ELF-1 (cell line): ENCODE measurements at places on chromosomes 5 and 9.
A peak's percentile ranks its signal among the peaks of the same experiment; 100 is the strongest.

DNA sequence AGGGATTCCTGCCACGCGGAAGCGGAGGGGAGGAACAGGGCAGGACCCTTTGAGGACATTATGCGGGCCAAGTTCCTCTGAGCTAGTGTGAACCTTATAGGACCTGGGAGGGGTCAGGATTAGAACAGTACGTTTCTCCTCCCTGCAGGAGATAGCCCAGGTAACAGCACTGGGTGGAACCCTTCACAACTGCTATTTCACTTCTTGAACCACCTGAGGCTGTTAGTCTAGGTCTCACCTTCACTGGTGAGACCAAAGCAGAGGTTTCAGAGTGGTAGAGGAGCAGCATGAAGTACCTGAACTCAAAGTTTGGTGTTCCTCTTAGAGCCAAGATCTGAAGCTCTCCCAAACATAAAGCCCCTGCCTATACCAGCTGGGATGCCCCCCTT is 832 bp downstream of the EIF4EBP3 start:
- no peak for DNase-seq

DNA sequence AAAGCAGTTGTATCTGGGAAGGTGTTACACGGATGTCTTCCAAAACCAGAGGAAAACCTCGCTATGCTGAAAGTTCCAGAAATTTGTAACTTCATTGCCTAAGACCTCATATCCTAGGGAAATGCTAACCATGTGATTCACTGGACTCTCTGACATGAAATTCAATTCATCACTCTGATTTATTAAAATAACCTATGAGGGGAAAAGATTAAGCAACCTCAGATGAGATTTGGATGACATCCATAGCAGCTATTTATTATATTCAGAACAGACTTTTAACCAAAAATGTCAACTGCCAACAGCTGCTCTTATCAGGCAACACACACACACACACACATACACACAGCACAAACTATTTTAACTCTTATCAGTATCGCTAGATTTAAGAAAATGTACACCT is 1006.4 kb upstream of the CTNND2 start:
- DNase-seq: no peak

DNA sequence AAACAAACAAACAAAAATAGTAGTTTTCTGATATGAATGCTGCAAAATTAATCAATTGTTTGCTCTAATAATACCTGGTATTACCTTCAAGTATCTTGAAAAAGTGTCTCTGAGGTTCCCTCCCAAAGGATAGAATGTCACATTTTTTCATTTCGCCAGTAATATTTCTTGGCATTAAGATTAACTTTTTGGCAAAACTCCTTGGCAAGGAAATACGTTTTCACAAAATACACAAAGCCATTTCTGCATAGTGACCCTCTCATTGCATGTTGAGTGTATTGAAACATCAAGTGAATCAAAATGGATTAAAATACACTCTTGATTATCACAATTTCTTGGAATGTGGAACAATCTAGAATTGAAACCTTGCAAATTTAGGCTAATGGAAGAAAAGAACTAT is 230.5 kb downstream of the ATPSCKMT start:
- no peak for DNase-seq

DNA sequence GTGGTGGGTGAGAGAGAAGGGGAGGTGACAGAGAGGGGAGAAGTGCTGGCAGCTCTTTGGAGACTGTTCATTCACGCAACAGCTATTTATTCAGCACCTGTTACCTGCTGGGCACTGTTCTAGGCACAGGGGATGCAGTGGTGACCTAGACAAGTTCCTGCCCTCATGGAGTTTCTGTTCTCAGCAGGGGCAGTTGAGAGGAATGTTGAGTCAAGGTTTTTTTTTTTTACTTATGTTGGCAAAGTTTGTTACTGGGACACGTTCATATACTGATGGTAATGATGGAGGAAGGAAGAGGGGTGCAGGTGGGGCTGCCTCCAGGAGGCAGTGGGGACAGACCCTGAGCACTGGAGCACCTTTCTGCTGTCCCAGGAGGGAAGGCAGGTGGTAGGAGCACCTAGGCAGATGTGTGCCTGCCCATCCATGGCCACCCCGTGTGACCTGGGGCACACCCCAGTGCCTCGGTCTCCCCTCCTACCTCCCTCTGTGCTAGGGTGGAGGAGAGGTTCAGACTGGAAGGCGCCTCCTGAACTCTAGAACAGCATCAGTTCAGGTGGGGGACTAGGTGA is 49.4 kb upstream of the SLC25A51 start:
- DNase-seq: no peak

DNA sequence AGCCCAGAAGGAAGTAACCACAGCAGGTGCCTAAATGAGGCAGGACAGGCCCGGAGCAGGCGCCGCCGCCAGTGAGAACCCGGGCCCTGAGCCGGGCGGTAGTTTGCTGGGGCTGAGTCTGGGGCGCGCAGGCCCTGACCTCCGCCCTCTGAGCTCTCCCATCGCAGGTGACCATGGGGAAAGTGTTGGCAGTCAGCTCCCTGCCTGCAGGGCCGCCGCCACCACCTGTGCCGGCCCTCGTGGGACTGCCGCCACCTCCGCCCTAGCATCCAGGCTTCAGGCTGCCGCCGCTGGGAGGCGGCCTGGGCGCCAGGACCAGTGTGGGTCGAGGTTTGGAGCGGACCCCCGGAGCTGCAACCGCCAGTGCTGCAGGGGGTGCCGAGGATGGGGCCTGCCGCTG is 61.1 kb downstream of the TARS1 start:
- DNase-seq: no peak

DNA sequence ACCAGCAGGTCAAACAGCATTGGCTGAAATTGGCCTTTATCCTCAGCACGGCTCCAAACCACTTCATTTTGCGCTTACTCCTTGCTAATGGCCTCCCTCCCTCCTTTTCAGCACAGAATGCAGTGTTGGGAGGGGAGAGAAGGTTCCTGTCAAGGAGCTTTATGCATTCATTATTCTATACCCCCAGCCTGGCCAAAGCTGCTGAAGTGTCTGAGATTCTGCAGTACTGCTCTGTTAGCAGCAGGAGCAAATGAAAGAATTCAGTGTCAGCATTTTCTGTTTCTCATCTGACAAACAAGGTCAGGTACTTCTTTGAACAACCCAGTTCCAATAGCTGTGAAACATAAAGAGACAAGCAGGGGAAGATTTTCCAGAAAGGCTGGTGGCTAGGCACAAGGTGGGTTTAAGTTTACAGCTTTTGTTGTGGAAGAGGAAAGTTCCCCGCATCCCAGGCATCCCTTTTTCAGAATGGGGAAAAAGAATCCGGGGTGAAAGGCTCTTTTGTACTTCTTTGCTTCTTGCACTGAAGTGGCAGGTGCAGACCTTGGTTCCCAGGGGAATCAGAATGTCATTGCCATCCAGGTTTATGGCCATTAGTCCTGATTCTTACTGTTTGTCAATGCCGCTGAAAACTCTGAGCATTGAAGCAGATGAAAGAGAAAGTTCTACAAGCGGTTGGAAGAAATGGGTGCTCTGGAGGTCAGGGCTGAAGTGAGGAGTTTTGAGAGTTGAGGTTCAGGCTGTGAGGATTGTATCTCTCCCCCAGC is 109.3 kb upstream of the APC start:
- DNase-seq: no peak

DNA sequence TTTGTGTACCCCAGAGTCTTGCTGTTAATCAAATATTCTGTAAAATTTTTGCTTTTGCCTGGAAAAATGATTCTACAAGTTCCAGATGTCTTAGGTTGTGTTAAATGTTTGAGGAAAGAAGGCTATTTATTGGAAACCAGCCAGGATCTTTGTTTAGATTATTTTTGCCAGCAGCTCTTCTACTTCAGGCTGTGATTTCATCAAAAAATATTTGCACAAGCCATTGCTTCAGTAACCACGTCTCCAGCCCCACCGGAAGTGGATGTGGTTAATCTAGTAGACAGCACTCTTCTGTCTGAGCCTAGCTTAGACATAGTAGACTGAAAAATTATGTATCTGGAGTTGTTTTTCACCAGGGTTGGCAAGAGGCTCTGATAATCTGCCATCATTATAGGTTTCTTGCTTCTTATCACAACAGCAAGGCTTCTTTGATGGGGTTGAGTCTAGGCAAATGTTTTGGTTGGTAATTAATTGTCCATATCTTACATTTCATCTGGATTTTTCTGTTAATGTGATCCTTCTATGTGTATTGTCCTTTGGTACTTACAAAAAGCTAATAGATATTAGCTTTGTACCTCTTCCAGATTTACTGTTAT is 17.1 kb downstream of the KCTD16 start:
- DNase-seq: no peak

- DNase-seq: no peak
These were observed 36.3 kb downstream of the GDA start for GRCh38 chr9:72185561-72185960.

DNA sequence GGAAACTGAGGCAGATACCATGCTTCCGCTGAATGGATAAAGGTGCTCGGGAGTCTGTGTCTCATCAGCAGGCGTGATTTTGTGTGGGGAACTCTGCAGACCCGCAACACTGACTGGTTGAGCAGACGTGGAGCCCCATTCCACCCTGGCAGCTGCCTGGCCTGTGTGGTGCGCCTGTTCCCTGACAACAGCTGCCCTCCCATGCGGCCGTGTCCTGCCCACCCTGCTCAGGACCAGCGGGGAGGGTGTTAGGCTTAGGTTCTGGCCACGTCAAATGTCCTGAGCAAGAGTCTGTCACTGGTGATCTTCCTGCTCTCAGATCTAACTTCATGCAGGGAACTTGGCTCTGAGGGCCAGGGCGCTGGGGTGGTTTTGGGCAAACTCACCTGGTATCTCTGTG is 417.7 kb upstream of the IRX4 start:
- DNase-seq: no peak

DNA sequence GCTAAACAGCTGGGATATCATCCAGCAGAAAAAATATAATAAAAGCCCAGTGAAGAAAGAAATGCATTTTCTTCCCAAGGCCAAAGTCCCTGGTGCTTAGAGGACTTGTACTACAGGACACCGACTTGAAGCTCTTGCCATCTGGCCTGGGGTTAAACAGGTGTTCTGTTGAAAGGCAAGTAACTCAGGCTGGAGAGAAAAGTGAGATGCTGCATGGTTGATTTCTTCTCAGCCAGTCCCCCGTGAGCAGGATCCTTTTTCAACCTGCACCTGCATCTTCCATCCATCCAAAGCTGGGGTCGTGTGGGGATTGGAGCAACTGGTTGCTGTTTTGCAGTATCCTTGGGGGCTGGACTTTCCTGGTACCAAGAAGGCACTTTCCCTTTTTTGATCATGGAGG is 146.1 kb upstream of the RPS23 start:
- no peak for DNase-seq

GRCh38 chr5:126100767-126101166 is 322.4 kb upstream of the GRAMD2B start:
- peak; percentile 15 for DNase-seq

- DNase-seq: no peak
These were observed 11.7 kb upstream of the FCN2 start for GRCh38 chr9:134868751-134869553.

- peak; percentile 29 for DNase-seq
These were observed 140.3 kb upstream of the FER start for GRCh38 chr5:108607421-108607820.

- DNase-seq: no peak
These were observed 2.2 kb upstream of the EXOSC3 start for GRCh38 chr9:37787059-37787458.

- peak; percentile 95 for DNase-seq
These were observed 23.3 kb downstream of the TNFSF8 start for GRCh38 chr9:114906922-114907571.

GRCh38 chr9:3455717-3456116 is 70.1 kb downstream of the RFX3 start:
- DNase-seq: no peak

GRCh38 chr5:109865637-109866036 is 175.9 kb downstream of the MAN2A1 start:
- peak; percentile 64 for DNase-seq

DNA sequence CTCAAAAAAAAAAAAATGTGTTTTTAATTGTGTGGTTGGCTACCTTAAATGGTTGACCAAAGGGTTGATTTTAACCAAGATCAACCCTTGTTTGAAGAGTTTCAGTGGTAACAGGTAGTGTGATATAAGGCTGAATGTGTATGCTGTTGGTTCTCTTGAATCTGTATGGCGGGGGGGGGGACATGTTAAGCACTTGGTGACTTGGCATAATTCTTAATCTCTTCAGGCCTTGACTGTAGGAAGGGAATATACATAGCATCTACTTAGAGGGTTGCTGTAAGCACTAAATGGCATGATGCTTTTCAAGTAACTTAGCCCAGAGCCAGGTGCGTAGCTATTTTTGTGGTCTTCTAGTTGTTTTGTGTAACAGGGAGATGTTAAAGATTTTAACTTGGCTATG is 5.6 kb upstream of the SPRY4 start:
- no peak for DNase-seq

DNA sequence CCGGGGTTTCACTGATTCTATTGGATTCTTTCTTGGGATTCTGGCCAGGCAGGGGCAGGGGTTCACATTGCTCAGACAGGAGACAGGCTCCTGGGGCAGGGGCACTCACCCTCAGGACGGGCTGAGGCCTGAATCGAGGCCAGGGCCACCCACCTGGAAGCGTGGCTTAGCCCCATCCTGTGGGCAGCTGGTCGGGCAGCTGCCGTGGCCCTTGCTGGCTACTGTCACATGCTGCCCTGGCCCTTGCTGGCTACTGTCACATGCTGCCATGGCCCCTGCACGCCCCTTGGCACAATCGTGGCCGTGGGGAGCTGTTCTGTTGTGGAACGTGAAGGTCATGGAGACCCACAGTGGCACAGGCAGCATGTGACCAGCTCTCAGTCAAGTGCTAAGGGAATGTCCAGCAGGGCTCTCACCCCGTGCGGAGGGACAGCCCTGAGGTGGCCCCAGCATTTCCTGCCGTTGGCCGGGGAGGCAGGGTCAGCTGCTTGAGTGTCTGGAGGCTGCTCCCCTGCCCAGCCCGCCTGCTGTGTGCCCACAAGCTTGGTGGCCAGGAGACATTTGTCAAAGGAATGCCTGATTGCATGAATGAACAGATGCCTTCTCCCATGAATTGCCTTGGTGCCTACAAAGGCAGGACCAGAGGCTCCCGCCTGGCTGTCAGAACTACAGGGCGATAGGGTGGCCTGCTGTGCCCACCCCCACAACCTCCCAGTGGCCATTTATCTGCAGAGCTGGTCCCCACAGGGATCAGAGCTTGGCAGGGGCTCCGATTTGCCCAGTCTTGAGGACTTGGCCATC is 16.9 kb upstream of the TMEM250 start:
- no peak for DNase-seq

GRCh38 chr5:177620560-177620959 is 20.6 kb downstream of the B4GALT7 start:
- no peak for DNase-seq

DNA sequence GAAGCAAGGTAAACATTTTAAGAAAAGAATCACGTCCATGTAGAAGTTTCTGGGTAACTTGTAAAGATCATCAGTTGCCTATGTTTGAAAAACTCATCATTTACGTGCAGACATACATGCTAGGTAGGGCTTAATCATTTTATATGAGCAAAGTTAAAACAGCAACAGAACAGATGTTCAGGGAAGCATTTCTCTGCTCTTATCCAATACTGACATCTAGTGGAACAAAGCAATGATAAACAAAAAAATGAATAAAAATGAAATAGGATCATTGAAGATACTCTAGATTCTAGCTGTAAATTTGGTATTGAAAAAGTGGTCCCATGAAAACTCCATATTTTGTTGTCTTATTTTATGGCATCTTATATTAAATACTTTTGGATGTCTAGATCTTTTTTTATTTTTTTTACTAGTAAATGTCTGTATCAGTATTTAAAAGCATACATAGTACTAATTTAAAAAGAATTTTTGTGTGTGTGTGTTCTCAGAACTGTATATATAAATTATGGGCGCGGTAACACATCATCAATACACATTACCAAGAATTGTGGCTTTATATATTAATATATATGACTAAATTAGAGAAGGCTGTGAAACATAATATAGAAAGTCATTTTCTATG is 1050.2 kb downstream of the CDH12 start:
- no peak for DNase-seq

GRCh38 chr5:129412721-129413120 is 47.4 kb upstream of the ADAMTS19 start:
- DNase-seq: no peak
